NCI-H345 (cell line): ENCODE measurements at places on chromosomes 3 and 15.

DNA sequence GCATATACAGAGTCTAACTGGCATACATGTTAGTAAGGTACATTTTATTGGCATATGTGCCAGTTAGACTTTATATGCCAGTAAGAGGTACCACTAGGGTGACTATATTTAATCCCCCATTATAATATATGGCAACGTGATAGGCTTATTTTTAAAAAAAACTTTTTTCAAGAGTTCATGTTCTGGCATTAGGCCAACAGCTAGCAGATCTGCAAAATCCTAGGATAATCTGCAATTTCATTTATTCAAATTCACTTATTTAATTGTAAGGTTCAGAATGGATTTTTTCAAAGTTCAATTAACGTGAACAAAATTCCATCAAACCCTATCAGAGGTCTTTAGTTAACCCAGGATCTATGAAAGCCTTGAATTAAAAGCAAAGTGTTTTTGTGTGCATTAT, 31.9 kb downstream of the NIT2 start:
- DNase-seq = no peak

GRCh38 chr3:77939726-77940125, 899.8 kb downstream of the ROBO2 start:
- no peak for DNase-seq

DNA sequence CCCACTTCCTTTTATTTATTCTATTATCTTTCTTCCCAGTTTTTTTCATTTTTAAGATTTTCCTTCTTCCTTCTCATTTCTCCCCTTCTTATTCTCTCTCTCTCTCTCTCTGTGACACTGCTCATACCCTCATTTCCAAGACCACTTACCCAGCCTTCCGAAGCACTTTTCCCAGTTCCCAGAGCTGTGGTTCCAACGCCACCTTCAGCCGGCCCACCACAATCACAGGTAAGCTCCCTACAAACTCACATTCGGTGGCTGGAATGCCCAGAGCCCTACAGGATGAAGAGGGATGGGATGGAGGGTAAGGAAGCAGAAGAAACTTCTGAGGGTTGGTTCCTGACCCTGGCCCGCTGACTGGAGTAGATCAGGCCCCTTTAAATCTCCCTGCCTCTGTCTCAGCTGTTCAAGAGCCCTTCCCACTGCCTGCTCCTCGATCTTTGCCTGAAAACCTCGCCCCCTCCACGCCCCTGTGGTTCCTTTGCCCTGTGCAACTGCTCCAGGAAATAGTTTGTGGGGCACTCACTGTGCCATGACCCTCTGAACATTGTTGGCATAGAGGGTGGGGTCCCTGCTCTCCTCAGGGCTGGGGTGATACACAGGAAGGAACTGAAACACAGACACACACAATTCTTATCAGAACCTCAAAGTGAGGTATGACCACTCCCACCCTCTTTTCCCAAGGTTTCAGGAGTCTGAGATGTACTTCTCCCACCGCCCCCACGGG, 4.8 kb downstream of the LPCAT4 start:
- no peak for DNase-seq

DNA sequence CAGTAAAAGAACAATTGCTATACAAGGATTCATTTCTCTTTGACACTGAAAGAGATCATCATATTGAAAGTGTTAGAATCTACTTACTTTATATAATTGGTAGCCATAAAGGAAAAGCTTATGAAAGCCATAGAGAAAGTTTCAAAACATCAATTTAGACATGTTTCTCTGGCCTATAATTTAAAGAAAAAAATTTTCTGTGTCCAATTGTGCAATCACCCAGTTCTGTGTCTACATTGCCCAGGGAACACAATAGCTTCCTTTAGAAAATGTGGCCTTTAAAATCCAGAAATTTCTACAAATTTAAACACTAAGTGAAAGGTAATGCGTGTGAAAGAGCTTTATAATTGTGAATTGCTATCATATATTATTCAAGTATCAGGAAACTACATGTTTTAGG, 259.2 kb downstream of the GBE1 start:
- DNase-seq = no peak

GRCh38 chr15:85956532-85957275, 123.0 kb upstream of the AGBL1 start:
- DNase-seq = no peak

DNA sequence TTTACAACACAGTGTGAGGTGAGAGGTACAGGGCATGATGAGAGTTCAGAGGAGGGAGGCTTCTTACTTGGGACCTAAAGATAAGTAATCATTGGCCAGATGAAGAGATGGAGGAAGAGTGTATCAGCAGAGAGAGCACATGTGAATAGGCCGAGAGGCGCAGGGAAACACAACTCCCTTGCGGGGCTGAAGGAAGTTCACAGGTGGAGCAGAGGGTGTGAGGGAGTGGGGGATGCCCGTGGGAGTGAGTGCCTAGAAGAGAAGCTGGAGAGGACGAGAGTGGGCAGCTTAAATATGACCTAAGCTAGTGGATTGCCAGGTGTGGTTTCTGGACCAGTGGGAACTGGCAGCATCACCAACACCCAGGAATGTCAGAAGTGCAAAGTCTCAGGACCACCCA, 98.2 kb upstream of the TBC1D5 start:
- no peak for DNase-seq

GRCh38 chr3:128998561-128998960, 2.5 kb upstream of the EFCC1 start:
- no peak for DNase-seq

DNA sequence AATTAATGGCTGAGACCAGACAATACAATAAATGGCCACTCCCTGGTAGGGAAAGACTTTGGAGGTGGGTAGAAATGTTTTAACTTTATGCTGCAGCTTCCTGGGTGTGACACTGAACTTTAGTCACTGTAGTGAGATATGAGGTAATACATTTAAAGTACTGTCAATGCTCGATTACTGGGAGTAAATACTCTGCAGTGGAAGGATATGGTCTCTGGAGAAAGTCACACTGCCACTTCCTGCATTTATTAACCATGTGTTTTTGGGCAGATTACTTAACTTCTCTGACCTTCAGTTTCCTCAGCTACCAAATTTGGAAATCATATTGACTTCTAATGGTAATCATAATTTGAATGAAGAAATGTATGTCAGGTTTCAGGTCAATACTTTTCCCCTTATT, 317.1 kb upstream of the TGFBR2 start:
- DNase-seq = no peak

DNA sequence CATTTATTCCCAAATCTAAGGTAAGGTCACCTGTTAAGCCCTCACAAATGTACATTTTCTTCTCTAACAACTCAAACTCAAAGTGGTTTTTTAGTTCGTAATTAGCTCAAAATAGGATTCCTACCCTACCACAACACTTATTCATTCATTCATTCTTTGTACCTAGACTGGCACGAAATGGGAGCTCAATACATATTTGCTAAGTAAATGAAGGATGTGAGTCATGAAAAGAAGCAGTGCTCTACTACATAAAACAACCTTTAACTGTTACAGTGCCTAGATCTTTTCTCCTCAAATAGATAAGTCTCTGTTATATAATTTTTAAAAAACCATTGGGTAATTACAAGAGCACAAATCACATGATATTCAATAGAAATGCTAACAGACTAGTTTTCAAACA, 13.1 kb downstream of the RSL24D1 start:
- DNase-seq = no peak

GRCh38 chr3:42653303-42653559, 266 bp upstream of the ZBTB47 start:
- no peak for DNase-seq

DNA sequence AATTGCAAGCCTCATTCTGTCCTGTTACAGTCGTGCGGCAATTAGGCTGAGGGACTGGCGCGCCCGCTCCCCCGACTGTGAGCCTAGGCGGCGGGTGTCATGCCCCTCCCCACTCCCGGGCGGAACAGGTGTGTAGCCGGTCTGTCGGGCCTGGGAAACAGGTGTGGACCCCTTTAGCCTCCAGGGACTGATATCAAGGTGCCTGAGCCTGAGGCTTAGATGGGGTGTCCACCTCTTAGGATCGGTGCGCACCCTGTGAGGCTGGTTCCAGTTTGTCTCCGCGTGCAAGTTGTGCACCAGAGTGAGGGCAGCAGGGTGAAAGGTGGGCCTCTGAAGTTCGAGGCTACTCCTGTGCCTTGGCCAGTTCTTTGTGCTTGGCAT, 686 bp downstream of the VPS8 start:
- DNase-seq = peak; percentile 49

DNA sequence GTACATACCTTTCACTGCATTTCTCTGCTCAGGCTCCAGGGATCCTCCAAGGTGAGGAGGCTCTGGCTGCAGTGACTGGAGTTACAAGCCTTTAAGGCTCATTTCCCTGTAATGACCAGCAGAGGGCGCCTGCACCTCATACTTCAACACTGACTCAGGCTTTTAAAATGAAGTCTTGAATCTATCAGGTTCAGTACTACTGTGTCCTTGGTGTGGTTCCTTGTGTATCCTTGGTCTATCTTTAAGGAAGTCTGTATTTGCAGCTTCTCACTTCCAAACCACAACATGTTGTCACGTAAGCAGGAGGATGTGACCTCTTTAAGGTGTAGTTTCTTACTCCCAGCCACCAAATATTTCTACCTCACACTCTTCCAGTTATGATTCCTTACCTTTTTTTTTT, 122.5 kb upstream of the ZBED2 start:
- peak; percentile 58 for DNase-seq

DNA sequence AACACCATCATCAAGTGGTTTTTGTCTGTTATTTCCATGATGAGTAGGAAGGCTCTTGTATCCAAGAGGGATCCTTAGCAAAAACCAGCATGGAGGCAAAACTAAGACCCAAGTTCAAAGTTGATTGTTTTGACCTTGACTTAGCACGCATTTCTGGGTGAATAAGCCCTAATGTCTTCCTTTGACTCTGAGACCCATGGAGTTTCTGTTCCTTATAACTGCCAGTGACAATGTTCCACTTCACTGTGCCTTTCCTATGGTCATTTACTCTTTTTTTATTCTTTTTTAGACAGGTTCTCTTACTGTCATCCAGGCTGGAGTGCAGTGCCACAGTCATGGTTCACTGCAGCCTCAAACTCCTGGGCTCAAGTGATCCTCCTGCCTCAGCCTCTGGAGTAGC, 118.2 kb upstream of the MRPL3 start:
- DNase-seq = no peak

- no peak for DNase-seq
Measured at GRCh38 chr3:187669675-187670504, at the start of gene SST. SST (minus strand) TSS chr3:187670394; CDS start chr3:187670291, 103 bp downstream.
